ENCODE measurements at places on chromosomes 5 and 9. TPM values are rescaled to one million over a fixed set of nuclear protein-coding genes. Genes with fewer than 3 reads are reported as not detected.

DNA sequence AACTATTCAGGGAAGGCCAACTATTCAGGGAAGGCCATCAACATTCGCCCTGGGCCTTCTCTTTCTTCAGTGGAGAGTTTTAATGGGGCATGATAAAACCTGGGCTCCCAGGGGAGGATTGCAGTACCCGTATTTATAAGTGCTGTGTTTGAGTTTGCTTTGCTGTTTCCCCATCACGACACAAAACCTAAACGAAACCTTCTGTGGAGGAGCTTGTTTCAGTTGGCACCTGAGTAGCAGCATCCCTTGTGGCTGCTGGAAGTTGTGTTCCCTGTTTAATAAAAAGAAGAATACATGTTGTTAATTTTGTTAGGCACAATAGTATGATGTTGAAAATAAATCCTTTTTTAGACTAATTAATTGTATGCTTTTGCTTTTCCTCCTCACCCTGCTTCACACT, 8.3 kb downstream of the WDR31 start:
- DNase-seq: no peak

GRCh38 chr5:39762761-39763160, 338.0 kb upstream of the DAB2 start:
- DNase-seq: no peak

The SLC6A18 gene
- total RNA-seq: not detected

The RIGI gene
- 8.4 TPM for total RNA-seq

The SHC3 gene
- total RNA-seq: not detected

The CAMK2A gene
- total RNA-seq: not detected

- DNase-seq: no peak
Measured at GRCh38 chr9:99509065-99509745, 287.1 kb downstream of the SEC61B start.

GRCh38 chr5:79811081-79811480, 121.4 kb downstream of the CMYA5 start:
- DNase-seq: no peak

The ADRA1B gene
- total RNA-seq: not detected

DNA sequence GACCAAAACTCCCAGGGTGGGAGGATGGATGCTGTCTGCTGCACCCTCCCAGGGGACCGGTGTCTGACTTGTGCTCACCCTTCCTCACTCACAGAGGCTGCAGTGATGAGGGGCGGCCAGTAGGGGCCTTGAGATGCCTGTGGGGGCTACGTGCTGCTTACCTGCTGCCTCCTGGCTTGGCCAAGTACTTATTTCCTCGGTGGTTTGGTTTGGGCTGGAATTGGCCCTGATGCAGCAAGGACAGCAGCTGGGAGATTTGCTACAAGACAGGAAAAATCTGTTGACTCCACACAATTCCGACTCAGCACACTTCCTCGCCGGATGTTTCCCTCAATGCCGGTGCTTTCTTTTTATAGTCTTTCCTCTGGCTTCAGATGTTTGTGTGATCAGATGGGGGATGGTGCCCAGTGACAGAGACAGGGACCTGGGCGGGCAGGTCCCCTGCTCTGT, 6.6 kb downstream of the PCDH12 start:
- DNase-seq: no peak

The PCDHAC2 gene
- not detected for total RNA-seq

Data from T-helper 17 cell (primary cell).